ENCODE measurements at places on chromosomes 1 and 21.

DNA sequence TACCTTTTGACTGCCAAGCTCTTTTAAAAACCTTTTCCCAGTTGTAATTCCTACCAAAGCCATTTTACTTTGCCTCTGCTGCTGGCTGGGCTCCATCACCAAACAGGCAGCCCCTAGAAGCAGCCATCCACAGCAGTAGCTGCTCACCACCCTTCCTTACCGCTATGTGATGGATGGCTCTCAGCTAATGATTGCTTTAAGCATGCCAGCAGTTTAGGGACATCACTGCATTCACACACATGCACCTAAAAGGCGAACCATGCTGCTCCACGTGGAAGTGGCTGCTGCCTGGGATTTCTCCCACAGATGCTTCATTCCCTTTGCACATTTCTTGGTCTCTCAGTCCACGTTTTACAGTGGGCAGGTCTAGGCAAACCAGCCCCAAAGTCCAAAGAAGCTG lies 46.3 kb upstream of the PDE9A start:
- no peak for DNase-seq

- no peak for DNase-seq
These were observed 114.2 kb downstream of the HLCS start for GRCh38 chr21:36852293-36852692.

- no peak for DNase-seq
These were observed 74.3 kb upstream of the RUNX3 start for GRCh38 chr1:25004355-25004754.

GRCh38 chr1:40532062-40532389 lies 589 bp downstream of the ZNF684 start:
- DNase-seq: no peak

- no peak for DNase-seq
These were observed 23.6 kb downstream of the FBXO28 start for GRCh38 chr1:224137518-224137917.

DNA sequence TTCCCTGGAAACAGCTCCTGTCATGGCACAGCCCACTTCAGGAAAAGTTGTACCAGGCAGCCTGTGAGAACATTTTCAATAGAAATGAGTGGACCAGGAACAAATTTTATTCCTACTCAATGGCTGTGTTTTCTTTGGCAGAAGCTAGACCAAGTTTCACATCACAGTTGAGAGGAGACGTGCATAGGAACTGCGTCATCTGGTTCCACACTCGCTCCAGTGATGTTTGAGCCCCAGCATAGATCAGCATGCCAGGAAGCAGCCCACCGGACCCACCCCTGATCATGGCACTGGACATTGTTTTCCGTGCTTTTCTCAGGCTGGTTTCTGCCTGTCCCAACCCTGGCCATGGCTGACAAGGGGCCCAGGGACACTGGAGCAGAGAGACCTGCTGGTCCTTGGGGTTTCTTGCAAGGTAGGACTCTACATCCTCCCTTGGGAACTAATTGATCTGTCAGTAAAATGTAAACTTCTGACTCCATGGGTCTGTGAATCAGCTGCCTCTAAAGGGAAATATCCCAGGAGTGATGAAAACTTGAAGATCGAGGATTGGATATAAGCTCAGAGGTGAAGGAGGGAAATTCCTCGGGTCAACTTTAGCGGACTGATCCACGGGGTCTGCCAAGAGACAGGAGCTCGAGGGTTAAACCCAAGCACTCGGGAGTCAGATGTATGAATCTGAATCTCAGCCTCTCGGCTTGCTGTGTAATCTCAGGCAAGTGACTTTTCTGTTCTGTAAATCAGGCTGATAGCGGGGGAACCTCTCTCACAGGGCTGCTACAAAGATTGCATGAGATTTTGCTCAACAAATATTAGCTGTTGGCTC lies 35.7 kb downstream of the NEK2 start:
- DNase-seq: no peak

GRCh38 chr1:44628962-44629756 lies 45.1 kb downstream of the TMEM53 start:
- DNase-seq: no peak

DNA sequence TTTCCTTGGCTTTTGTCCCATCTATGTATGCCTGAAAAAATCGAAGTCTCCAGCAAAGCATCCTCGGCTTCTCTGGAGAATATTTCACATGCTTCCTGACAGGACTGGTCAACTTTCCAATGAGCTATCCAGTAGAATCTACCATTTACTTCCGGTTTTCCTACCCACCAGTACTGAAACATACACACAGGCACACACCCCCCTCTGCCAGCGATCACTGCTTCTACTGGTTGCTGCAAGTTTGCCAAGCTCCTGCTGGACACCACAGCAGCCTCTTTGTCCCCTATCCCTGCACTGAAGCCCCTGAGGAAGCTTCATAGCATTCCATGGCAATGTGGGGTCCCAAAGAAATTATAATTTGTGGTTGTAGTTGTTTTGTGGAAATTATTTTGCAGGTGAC lies 536.8 kb downstream of the MATN1 start:
- DNase-seq: no peak

- no peak for DNase-seq
These were observed 35.0 kb upstream of the SLC2A1 start for GRCh38 chr1:42993502-42994136.

- no peak for DNase-seq
These were observed 84.5 kb upstream of the ESRRG start for GRCh38 chr1:216807696-216808095.

GRCh38 chr1:153773096-153773921 lies 1.9 kb upstream of the SLC27A3 start:
- DNase-seq: no peak

- no peak for DNase-seq
These were observed 119.8 kb upstream of the IRF2BP2 start for GRCh38 chr1:234729561-234730474.

DNA sequence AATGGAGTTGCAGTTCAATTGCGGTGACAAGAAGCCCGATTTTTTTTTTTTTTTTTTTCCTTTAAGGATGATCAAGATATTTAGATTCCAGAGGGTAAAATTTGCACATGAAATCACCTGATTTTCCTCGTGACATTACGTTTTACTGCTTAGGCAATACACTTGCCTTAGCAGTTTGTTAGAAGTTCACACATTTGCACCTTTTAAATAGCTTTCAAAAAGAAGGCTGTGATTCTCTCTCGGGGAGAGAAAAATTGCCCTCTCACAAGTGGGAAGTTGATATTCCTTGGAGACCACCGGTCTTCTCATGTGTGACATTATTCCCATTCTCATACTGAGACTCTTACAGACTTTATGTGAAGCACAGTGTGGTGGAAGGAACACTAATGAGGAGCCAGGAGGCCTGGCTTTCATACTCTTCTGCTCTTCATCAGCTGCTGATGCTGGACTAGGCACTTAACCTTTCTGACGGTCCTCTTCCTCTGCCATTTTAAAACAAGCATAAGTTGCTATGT lies 69.8 kb upstream of the HSPA13 start:
- no peak for DNase-seq

DNA sequence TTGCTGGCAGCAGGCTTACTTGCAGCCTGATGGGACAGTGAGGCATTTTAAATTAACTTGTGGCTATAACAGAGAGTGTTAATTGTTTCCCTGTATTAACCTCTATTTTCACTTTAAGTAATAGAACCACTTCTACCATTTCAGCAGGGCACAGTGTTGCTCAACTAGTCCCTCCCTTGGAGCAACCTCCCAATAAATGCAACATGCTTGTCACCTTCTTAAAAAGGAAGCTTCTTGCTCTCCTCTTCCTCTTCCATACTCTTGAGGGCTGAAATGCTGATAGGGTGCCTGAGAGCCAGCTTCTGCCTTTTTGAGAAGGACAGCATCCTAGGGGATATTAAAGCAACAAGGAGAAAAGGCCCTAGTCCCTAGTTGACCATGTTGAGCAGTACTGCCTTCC lies 52.1 kb downstream of the C4BPA start:
- no peak for DNase-seq

GRCh38 chr1:224896130-224896781 lies 33.2 kb upstream of the DNAH14 start:
- DNase-seq: no peak

DNA sequence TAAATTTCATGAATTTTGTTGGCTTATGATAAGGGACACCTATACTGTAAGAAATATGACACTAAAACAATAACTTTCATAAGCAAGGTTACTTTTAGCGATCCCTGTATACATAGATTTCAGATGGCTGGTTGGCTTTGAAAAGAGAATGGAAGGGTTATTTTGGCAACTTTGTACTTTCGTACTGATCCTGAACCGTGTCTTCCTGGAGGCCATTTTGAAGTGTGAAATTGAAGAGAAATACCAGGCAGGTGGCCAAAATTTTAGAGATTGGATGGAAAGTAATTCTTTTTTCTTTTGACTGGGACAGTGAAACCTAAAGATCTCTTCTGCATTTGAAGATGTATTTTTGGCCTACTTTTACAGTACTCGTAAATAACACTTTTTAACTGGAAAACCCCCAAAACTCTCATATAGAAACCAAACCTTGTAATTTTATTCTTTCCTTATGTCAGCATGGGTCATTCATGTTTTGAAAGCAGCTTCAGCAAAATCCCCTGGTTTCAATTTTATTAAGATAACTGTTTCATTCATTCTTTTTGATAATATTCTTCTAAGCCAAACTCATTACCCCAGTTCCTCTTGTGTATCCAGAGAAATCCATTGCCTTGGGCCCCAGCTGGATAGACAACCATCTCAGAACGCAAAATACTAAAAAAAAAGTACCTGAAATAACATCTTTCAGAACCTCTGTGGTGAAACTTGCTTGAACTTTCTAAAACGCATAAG lies 38.4 kb upstream of the ZNF281 start:
- no peak for DNase-seq

- no peak for DNase-seq
These were observed 976 bp downstream of the SSBP3 start for GRCh38 chr1:54404939-54405897.

- no peak for DNase-seq
These were observed 544 bp upstream of the CCT8 start for GRCh38 chr21:29074007-29074376.

- DNase-seq: no peak
These were observed 2.4 kb upstream of the CGN start for GRCh38 chr1:151508833-151509232.

- no peak for DNase-seq
These were observed 23.0 kb upstream of the TMEM52 start for GRCh38 chr1:1941868-1942752.

GRCh38 chr1:163071405-163072255 lies 2.5 kb downstream of the RGS4 start:
- DNase-seq: peak; percentile 21

- no peak for DNase-seq
These were observed 58.7 kb upstream of the ABCG1 start for GRCh38 chr21:42160111-42160721.

DNA sequence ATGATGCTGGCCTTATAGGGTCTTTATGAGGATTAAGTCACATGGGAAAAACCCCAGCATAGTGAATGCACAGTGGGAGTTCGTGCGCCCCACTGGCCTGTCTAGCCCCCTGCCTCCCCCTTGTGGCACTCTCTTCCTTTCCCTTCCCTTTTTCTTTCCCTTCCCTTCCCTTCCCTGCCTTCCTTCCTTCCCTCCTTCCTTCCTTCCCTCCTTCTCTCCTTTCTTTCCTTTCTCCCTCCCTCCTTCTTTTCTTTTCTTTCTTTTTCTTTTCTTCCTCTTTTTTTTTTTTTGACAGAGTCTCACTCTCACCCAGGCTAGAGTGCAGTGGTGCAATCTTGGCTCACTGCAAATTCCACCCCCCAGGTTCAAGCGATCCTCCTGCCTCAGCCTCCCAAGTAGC lies 38.6 kb downstream of the HTR6 start:
- no peak for DNase-seq
